BJ (cell line): ENCODE measurements at places on chromosomes 5 and 9. TPM values are rescaled to one million over a fixed set of nuclear protein-coding genes. Genes with fewer than 3 reads are reported as not detected.
A peak's percentile ranks its signal among the peaks of the same experiment; 100 is the strongest.

Gene HTR1A
- polyA plus RNA-seq, result not detected in 2 replicates

Gene TAF1L
- 0.01 TPM in 1 of 2 replicates, not detected in the other for polyA plus RNA-seq

Gene TAF11L5
- not detected in 2 replicates for polyA plus RNA-seq

Gene NEURL1B
- 1.5 and 2.3 TPM in 2 replicates for polyA plus RNA-seq

Gene ZMYND19
- 13.8 and 14.9 TPM in 2 replicates for polyA plus RNA-seq

DNA sequence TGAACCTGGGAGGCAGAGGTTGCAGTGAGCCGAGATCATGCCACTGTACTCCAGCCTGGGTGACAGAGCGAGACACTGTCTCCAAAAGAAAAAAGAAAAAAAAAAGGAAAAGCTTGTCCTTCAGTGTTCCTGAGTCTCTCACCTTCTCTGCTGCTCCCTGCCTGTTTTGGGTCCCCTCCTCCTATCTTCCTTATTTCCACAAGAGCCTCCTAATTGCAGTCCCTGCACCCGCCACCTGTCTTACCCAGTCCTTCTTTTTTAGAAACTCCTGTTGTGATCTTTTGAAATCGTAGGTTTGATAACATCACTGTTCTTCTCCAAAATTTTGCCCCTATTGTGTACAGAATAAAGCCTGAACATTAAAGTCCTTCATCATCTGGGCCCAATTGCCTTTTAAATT is 234.9 kb downstream of the SH3GL2 start:
- DNase-seq, result no peak

DNA sequence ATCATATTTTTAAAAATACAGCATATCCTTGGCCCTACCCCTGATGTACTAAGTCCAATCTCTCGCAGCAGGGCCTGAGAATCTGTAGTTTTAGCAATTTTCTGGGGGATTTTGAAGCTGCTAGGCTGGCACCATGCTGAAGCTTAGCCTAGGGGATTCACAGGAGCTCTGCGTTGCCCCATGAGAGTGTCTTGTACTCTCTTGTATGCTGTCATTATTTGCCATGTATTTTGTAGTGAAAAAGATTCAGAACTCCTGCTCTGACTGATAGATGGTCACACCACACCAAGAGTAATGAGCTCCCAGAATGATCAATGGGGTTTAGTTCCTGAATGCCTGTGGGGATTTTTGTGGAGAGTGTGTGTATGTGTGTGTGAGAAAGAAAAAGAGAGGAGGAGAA is 20.7 kb upstream of the TRMT10B start:
- no peak for DNase-seq

DNA sequence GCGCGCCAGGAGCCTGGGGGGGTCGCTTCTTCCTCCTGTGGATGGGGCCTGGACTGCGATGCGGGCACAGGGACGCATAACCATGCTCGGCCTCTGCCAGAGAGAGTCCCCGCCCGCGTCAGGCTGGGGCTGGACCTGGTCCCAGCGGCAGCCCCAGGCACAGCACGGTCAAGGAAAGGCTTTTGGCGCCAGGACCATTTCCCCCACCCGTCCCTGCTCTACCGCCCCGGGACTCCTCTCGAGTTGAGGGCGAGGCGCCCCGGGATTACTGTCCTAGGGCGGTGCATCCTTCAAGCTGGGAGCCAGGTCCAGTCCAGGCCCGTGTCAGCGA is 341 bp downstream of the MXD3 start:
- no peak for DNase-seq

DNA sequence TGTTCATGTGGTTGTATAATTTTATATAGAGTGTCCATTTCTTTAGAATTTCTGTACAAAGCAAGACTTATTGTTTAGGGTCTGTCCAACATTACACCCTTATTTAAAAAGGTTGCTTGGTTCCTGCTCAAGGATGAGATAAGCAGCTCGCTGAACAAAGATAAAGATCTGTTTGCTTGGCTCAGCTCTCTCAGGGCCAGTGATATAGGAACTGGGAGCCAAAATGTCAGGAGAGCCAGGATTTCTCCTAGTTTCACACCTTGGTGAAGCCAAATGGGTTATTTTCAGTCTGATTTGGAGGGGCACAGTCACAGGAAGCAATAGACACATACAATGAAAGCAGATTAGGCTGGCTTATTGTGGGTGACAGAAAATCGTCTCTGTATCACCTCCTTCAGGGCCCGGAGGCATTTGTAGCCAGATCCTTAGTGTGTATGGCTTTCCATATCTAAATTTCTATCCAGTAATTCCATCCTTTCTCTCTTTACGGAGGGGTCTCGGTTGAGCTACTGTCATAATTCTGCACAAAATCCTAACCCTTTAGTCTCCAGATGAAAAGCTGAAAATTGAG is 396.4 kb downstream of the TMEM232 start:
- DNase-seq, result no peak

DNA sequence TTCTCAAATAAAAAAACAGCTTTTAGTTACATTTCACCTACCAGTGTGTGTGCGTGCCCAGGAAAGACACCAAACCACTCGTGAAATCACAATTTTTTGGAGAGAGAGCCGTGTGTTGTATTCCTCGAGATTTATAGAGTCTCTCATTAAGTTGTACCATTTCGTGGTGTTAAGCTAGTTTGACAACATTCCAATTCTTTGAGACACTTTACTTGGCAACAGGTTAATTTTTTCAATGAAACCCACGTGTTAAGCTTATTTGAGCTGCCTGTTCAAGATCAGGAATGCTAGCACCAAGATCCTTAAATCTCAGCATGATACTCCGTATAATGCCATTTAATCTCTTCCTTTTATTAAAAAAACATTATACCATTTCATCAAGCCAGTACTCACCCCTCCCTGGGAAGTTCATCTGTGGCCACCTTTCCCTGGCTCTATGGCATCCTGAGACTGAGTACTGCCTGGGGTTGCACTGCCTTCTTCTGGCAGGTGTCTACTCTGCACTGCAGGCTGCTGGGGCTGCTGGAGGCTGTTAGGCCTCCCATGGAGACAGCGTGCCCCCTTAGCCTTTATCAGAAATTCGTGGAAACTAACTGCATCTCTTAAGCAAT is 143.7 kb downstream of the ARHGAP26 start:
- DNase-seq, result no peak

DNA sequence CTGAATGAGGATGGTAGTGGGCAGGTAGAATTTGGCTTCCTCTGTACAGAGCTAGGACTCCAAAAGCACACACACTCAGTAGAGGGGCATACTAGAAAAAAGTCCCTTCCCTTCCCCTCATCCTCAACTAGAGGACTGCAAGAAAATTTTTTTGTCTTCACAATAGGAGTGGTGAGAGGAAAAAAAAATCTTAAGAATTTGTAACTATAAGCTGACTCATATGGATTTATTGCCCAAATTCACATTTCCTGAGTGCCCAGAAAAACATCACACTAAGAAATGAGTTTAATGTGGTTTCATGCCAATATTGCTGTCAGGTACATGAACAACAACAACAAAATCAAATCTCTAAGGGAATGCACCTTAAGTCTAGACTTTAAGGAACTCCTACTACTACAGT is 43.7 kb downstream of the RANBP6 start:
- peak; percentile 4 for DNase-seq

DNA sequence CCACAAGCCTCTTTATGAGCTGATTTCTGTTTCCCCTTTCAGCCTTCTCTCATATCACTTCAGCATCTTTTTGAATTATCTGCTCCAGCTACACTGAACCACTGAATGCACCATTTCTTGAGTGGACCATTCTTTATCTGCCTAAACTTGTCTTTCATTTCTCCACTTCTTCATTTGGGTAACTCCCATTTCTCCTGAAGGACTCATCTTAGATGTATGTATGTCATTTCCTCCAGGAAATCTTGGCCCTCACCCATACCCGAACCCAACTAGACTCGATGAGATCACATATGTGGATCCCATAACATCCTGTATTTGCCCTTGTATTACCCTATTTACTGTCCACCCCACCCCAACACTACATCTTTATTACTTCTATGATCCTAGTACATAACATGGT is 249.8 kb downstream of the KIF4B start:
- no peak for DNase-seq
